ENCODE measurements at places on chromosomes 2 and 18.

- no peak for DNase-seq
These were observed 145.6 kb upstream of the GPC1 start for GRCh38 chr2:240289701-240290431.

- no peak for DNase-seq
These were observed 121.3 kb downstream of the FMNL2 start for GRCh38 chr2:152456262-152456661.

DNA sequence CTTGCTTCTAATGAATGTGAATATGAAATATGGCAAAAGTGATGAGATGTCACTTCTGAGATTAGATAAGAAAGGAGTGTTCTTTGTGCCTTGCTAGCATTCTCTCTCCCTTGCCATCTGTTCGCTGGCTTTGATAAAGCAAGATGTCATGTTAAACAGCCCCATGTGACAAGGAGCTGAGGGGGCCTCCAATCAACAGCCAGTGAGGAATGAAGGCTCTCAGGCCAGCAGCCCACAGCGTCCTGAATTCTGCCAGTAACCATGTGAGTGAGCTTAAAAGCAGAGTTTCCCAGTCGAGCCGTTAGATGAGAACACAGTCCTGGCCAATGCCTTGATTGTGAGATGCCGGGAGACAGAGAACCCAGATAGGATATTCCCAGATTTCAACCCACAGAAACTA, 198.8 kb downstream of the IRS1 start:
- no peak for DNase-seq

GRCh38 chr2:86072271-86072858, 33.3 kb downstream of the POLR1A start:
- no peak for DNase-seq

- no peak for DNase-seq
These were observed 99.5 kb upstream of the AGAP1 start for GRCh38 chr2:235394278-235394828.

- DNase-seq: peak; percentile 30
These were observed 29.7 kb downstream of the CCDC141 start for GRCh38 chr2:179020156-179020750.

DNA sequence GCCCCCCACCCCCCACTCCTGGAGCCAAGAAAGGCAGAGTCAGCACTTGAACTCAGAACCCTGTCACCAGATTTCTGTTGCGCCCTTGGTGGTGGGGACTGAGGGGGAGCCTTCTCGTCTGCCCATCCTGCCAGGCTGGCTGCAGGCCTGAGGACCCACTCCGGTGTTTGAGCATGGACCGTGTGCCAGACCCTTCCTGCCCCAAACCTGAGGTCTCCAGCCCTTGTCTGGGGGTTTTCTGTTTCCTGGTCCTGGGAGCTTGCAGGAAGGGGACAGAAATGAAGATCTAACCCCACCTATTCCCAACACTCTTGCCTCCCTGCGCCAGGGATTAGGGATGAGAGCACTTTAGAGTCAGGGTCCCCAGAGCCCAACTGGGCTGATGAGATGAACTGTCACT, 190.6 kb downstream of the HAUS1 start:
- DNase-seq: no peak

GRCh38 chr2:70081221-70081620, 6.1 kb upstream of the PCBP1 start:
- DNase-seq: no peak

GRCh38 chr18:43170586-43170985, 55.1 kb upstream of the RIT2 start:
- no peak for DNase-seq

DNA sequence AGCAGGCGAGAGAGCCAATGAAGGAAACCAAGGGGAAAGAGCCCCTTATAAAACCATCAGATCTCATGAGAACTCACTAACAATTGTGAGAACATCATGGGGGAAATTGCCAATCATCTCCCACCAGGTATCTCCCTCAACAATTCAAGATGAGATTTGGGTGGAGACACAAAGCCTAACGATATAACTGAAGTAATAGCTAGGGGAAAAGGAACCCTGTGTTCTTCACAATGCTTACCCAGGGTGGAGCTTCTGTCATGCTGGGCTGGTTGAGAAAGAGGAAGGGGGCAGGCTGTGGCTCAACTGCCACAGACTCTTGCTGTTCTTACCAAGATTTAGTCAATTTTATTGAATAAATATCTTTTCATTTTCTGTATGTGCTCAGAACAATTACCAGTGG, 392.1 kb upstream of the HS6ST1 start:
- DNase-seq: no peak

DNA sequence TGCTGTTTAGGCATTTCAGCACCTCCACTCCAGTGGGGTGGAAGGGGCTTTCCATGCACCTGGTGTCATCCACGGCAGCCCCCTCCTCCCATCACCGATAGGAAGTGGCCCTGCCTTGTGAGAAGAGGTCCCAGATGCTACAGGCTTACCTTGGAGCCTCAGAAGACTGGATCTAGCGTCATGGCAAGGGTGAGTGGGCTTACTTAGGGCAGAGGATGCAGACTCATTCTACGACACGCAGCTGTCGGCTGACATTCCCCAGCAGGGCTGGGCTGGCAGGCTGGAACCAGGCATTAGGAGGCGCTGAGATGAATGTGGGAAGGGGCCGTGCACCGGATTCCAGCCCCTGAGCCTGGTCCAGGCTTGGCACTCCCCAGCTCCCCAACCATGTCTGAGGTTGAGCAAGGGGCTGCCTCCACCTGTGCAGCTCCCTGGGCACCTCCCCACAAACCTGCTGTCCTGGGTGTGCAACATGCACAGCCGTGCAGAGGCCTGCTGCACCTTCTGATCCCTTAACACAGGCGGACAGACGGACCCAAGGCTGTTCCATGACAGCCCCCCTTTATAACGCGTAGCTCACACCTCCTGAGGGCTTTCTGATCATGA, 1.7 kb upstream of the PRLH start:
- no peak for DNase-seq

DNA sequence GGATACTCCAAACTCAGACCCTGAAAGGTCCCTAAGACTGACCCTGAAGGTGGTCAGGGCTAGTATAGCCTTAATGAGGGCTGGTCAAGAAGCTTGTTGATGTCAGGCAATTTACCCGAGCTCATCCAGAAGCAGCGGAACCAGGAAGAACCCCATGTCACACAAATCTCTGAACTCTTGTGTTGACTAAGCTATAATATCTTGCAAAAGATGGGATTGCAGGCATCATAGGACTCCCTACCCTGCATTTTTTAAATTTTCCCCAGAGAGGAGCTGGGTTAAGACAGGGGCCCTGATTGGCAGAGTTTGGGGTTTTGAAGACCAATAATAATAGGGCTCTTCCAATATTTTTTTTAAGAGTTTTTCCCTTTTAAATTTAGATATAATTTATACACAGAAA, 2.0 kb upstream of the PLEKHB2 start:
- no peak for DNase-seq

- DNase-seq: no peak
These were observed 143.5 kb upstream of the SP5 start for GRCh38 chr2:170571612-170572011.

DNA sequence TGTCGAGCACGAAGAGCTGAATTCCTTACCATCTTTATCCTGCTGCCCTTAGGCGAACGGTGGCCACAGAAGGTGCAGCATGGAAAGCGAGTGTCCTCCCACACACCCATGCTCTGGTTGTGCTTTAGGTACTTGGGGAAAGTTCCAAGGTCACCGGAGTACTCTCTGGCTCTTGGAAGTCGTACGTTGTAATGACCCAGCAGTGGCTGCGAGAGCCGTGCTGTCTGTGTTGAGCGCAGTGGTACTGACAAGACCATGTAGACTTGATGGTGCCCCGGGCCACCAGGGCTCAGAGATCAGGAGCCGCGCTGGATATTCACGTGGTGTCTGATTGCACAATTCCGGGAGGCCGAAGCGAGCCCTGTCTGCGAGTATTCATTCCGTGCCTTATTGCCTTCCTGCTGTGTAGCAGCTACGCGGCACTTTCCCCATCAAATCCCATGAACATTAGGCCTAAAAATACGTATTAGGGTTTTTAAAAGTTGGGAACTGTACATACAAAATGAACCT, 222.0 kb downstream of the ZNF516 start:
- DNase-seq: no peak

- DNase-seq: no peak
These were observed 519.3 kb upstream of the HNMT start for GRCh38 chr2:137444970-137445369.

- DNase-seq: no peak
These were observed 54.2 kb downstream of the COMMD1 start for GRCh38 chr2:61959381-61960293.

DNA sequence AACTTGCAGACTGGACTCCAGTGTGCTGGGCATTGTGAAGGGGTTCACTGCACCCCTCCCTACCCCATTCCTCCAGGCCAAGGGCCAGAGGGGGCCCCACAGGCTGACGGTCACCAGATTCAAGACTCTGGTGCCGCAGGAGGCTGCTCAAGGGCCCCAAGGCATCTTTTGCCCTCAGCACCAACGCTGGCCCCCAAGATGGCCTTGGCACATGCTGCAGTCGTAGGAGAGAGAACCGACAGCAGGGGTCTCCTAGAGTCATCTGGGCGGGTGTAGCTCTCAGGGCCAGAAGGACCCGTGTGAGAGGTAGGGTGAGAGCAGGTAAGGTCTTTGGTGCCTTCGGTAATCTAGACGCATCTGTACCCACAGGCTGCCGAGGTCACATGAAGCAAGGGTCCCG, 18.7 kb upstream of the ODC1 start:
- no peak for DNase-seq

DNA sequence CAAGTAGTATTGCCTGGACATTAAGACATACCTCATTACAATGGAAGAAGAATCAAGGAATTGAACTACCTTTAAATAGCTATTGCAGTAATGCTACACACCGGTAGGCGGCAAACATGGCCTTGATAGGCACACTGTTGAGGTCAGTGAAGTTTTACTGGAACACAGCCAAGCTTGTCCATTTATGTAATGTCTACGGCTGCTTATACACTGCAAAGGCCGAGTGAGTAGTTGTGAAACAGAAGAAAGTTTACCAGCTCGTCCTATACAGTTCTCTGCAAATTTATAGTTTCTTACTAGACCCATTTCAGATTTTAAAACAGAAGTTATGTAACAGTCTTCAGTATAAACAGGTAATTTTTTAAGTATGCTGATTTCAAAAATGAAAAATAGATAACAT, 38.8 kb downstream of the PPP4R1 start:
- peak; percentile 11 for DNase-seq

DNA sequence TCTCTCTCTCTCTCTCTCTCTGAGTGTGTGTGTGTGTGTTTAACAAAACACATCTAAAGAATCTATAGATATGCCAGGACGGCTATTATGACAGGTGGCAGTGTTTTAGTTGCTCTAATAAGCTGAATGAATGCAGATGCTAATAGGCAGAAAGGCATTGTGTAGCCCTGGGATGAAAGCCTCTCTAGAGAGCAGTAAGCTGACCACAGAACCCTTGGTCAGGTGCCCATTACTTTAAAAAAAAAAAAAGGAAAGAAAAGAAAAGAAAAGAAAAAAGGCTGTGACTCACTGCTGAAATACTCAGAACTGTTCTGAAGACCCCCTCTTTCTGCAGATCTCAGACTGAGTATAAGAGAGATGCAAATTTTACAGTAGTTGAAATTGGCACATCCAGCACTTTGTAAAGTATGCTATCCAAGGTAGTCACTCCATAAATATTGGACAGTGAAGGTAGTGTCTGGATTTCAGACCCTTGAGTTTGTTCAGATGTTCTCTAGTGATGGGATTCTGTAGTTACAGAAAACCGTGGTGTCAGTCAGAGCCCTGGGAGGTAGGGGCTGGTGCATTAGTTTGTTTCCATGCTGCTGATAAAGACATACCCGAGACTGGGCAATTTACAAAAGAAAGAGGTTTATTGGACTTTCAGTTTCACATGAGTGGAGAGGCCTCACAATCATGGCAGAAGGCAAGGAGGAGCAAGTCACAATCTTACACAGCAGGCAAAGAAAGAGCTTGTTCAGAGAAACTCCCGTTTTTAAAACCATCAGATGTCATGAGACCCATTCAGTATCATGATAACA, 30.9 kb downstream of the OSBPL6 start:
- DNase-seq: no peak

DNA sequence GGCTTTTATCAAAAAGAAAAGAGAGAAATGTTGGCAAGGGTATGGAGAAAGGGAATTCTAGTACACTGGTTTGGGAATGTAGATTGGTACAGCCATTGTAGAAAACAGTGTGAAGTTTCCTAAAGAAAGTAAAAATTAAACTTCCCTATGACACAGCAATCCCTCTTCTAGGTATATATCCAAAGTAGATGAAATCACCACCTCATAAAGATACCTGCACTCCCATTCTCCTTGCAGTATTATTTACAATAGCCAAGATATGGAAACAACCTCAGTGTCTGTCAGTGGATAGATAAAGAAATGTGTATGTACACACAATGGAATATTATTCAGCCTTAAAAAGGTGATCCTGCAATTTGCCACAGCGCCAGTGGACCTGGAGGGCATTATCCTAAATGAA, 147.2 kb upstream of the NOSTRIN start:
- no peak for DNase-seq

GRCh38 chr2:210432633-210433032, 43.9 kb downstream of the LANCL1 start:
- no peak for DNase-seq

- no peak for DNase-seq
These were observed 36.3 kb downstream of the THSD7B start for GRCh38 chr2:136801661-136802060.

GRCh38 chr2:127415593-127416505, 2.4 kb upstream of the PROC start:
- peak; percentile 76 for DNase-seq

GRCh38 chr18:6257950-6258349, 156.8 kb downstream of the L3MBTL4 start:
- no peak for DNase-seq

- DNase-seq: no peak
These were observed 11.4 kb upstream of the SLC20A1 start for GRCh38 chr2:112634153-112634873.

DNA sequence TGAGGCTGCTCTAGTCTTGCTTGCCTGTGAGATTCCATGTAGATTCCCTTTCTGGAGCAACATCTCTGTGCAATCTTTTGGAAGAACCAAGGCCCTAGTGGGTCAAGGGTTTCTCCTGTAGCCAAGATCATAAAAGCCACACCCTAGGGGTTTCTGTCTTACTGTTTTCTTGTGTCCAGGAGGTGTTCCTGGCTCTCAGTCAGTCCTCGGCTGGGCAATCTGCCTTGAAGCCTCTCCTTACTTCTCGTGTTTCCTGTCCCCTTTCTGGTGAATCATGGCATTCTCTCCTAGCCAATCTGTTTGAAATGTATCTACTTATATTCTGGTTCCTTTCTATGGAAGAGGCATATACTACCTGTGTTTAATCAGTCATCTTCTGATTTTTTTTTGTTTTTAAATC, 484.8 kb upstream of the UBE2E3 start:
- no peak for DNase-seq

DNA sequence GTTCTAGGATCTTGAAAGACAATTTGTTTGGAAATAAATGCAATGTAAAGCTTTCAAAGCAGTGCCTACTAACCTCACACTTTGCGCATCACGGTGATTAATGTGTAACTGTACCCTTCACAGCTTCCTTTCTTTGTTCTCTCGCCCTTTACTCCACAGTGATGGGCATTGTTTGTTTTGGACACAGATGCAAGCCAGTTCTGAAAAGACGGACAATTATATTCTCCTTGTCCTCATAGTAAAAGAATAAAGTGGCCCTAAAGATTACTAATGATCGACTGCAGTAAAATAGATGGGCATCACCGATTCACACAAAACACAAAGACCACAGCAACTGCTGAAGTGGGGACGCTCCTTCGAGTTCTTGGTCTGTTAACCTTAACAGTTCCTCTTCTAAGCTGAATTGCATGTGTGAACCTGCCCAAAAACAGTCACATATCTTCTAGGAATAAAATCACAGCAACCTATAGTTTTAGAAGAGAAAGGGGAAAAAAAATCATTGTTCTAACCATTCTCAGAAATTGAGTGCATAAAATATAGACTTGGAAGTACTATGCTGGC, 7.7 kb downstream of the L3MBTL4 start:
- DNase-seq: no peak
